Stimulated activated CD4-positive, alpha-beta T cell treated with anti-CD3 and anti-CD28 coated beads, Interleukin-15, amount 100 ng/mL, for 1 hour (primary cell): ENCODE measurements at places on chromosomes 6 and 20.

DNA sequence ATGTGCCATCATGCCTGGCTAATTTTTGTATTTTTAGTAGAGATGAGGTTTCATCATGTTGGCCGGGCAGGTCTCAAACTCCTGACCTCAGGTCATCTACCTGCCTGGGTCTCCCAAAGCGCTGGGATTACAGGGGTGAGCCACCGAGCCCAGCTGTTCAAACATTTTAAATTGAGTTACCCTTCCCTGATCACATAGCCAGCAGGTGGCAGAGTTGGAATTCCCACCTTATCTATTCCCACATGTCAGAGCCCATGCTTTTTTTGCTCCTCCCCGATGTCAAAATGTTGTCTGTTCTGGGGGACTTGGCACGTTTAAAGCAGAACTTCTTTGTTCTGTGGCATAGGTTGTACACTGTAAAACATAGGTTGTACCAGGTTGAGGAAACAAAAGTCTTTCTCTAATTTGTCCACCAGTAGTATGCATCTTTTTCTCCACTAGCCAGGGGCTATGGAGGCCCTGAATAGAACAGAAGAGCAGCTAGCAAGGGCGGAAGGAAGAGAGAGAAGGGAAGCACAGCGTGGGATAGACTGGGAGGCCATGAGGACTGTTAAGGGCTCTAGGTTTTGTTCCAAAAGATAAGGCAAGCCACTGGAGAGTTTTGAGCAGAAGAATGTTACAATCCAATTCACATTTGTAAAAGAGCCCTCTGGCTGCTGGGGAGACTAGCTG, 7.3 kb upstream of the LBP start:
- no peak for DNase-seq

- no peak for DNase-seq
These were observed 5.7 kb downstream of the FOXO3 start for GRCh38 chr6:108566406-108566805.

- no peak for DNase-seq
These were observed 167.8 kb downstream of the JARID2 start for GRCh38 chr6:15413466-15414234.

GRCh38 chr6:49546331-49546730, 4.1 kb upstream of the C6orf141 start:
- DNase-seq = no peak

GRCh38 chr6:6841571-6841970, 253.1 kb downstream of the LY86 start:
- no peak for DNase-seq

- no peak for DNase-seq
These were observed 244.4 kb downstream of the SAMD5 start for GRCh38 chr6:147752689-147753403.

GRCh38 chr6:25831532-25832306, at the start of gene SLC17A1:
Gene SLC17A1 (minus strand): TSS chr6:25832052. CDS start chr6:25830557, 1,495 bp downstream.
- no peak for DNase-seq
